ENCODE measurements at places on chromosomes 11 and 22.

DNA sequence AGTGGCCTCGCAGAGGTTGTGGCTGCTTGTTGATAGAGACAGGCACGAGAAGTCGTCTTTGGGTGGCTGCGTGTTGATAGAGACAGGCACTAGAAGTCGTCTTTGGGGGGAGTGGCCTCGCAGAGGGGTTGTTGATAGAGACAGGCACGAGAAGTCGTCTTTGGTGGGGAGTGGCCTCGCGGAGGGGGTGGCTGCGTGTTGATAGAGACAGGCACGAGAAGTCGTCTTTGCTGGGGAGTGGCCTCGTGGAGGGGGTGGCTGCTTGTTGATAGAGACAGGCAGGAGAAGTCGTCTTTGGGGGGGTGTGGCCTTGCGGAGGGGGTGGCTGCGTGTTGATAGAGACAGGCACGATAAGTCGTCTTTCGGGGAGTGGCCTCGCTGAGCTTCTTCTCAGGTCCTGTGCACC, 328.8 kb downstream of the TBC1D22A start:
- DNase-seq: no peak

DNA sequence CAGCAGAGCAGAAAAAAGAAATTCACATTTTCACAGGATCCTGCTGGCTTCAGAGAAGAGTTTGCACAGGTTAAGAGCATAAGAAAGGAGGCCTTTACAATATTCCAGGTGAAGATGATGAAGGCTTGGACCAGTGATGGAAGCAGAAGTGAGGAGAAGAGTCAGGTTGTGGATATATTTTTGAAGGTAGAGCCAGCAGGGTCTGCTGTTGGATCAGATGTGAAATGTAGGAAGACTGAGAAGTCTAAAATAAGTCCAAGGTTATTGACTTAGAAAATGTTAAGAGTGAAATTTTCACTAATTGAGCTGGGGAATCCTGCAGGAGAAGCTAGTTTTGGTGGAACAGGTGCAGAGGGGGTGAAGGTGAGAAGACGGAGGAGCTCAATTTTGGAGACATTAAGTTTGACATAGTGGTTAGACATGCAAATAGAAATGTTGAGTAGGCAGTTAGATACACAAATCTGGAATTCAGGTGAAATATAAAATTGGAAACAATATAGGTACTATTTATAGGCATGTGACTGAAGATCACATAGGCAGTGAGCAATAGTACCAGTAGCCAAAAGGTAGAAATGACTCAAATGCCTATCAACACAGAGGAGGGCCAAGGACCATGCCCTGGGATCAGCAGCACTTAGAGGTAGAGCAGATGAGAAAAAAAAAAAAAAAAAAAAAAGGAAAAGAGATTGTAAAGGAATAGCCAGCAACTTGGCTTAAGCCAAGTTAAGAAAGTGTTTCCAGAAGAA, 252.0 kb downstream of the AASDHPPT start:
- DNase-seq: no peak

- DNase-seq: no peak
Measured at GRCh38 chr11:119422809-119423508, at the start of gene THY1. Gene THY1 (minus strand): TSS chr11:119423172. CDS start chr11:119420905, 2,267 bp downstream.

GRCh38 chr11:86245369-86246292, 1.1 kb downstream of the EED start:
- DNase-seq: no peak

DNA sequence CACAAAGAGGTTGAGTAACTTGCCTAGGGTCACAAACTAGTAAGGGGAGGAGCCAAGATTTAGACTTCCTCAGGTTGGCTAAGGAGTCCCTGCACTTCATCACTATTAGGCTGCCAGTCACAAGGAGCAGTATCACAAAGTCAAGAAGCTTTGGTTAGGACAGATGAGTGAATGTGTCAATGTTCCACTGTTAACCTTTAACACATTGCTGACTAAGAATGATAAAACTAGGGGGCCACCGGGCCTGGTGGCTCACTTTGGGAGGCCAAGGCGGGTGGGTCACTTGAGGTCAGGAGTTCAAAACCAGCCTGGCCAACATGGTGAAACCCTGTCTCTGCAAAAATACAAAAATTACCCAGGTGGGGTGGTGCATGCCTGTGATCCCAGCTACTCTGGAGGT, 32.0 kb downstream of the TMEM123 start:
- DNase-seq: no peak

GRCh38 chr11:19817870-19818269, 105.2 kb downstream of the NAV2 start:
- no peak for DNase-seq

- DNase-seq: no peak
Measured at GRCh38 chr22:45785458-45785857, 113.8 kb downstream of the ATXN10 start.

GRCh38 chr11:100612766-100613165, 74.3 kb upstream of the ARHGAP42 start:
- no peak for DNase-seq

- DNase-seq: no peak
Measured at GRCh38 chr22:20782596-20783299, 8.8 kb downstream of the SERPIND1 start.

DNA sequence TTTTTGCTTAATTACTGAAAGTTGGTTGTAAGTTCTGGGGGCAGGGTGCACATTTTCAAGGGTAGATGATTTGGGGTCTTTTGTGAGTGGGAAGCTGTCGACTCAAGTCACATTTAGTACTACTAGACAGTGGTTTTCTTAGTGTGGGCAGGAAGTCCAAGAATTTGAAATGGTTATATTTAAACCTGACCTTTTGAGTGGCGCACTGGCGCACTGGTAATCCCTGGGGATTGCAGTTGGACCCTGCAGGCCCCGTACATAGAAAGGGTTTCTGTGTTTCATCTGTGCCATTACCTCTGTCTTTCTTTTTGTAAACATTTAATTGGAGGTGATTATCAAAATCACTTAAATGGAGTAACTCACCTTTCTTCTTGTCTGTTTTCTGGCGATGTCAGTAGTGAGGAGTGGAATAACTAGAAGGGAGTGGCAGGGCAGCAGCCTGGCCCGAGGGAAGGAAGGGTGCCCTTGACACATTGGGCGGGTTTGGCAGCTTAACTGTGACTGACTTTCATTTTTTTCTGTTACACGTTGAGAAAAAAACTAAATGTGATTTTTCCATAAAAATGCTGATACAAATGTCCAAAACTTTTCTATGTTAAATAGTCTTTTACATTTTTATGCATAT, 101.8 kb upstream of the GAL start:
- DNase-seq: no peak

DNA sequence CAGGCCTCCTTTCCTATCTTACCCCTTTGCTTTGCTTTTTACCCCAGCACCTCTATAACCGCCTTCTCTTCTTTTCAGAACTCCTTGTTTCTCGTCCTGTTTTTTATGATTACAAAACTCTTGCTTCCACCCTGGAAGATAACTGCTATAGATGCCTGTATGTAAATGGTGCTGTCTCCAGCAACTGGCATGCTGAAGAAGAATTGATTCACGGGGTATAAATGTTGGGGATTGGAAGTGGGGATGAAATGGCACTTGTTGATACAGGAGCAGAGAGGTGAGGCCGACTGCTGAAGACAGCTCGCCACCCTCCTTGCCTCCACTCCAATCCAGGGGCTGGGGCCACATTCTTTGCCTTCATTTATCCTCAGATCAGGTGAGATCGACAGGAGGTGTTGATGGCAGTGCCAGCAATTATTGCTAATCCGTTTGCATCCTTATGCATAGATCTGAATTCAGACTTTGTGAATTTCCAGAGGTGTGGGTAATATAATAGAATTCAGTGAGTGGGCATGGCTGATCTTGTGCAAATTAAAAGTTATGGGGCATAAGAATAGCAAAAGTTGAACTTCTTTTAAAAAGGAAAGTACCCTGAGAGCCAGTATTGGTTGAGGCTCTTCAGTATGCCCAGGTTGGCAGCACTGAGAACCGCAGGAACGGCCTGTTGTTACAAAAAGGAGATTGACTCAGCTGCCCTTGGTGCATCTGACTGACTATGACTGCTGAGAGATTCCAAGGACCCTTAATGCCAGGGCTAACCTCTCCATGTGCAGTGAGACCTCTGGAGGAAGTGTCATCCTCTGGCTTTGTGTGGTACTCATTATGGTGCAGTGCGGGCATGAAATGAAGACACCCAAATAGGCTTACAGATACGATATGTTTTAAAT, 5.3 kb downstream of the NEAT1 start:
- DNase-seq: peak; percentile 54

- DNase-seq: no peak
Measured at GRCh38 chr11:57421805-57422204, 5.1 kb downstream of the SLC43A3 start.

DNA sequence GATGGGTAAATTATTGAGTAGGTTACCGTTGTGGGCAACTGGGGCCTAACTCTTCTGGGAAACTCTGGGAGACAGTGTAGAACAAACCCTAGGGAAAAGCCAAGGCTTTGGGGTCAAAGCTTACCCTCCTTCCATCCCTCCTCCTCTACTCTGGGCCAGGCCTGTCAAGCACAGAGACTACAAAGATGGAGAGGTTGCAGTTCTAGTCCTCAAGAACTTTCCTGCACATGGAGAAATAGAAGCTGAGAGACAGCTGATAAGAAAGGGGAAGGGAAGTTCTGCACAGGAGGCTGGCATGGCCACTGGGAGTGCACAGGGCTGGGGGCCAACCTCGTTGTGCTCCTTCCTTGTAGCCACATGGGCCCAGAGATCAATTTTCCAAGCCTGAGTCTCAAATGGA, 67.2 kb upstream of the ALX4 start:
- no peak for DNase-seq

- no peak for DNase-seq
Measured at GRCh38 chr11:66349084-66349386, 1.6 kb upstream of the B4GAT1 start.

- DNase-seq: no peak
Measured at GRCh38 chr11:60953781-60954180, 1.8 kb upstream of the SLC15A3 start.

DNA sequence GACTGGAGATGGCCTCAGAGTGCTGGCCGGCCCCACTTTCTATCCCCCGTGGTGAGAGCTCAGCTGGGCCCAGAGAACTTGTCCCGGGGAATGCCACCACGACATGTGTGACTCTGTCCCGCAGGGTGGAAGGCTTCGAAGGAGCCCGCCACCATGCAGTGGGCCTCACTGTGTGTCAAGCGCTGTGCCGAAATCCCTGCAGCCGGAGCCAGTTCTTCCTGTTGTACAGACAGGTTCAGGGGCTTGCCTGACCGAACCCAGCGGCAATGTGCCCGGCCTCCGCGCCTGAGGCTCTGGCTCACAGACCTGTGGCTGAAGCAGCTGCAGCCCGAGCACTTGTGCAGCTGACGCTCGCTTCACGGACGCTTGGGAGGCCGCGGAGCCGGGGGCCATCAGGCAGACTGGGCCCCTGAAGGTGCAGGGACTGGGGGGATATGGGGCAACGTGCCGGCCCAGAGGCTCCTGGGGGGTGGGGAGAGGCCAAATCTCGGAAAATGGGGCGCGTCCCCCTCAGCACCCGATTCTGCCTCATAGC, 650 bp downstream of the PPM1F start:
- no peak for DNase-seq

DNA sequence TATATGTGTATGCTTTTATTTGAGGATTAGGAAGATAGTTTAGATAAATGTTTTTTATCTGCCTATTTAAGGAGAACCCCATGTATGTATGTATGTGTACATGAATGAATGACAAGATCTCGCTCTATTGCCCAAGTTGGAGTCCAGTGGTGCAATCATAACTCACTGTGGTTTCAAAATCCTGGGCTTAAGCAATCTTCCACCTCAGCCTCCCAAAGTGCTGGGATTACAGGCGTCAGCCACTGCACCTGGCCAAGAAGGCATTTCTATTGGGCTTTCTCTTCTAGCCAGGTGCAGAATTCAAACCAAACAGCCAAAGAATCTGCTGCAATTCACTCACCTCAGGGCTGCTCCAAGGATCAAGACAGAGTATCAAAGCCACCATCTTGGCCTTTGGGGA, 25.5 kb upstream of the DGKZ start:
- DNase-seq: no peak

DNA sequence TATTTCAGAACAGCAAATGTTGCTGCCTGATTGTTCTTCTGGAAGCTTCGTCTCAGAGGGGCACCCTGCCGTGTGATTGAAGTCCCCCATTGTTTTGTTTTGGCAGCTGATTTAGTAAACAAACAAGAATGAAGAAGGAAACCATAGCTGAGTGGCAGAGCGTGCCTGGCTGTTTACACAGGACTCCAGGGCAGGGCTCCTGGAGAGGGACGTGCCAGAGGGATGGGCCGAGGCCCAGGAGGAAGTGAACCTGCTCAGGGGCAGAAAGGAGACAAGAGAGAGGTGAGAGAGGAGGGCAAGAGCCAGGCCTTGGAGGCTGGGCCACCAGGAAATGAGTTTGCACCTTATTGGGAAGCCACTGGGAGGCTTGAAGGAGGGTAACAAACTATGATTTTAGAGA, 85.5 kb upstream of the B3GAT1 start:
- DNase-seq: no peak

DNA sequence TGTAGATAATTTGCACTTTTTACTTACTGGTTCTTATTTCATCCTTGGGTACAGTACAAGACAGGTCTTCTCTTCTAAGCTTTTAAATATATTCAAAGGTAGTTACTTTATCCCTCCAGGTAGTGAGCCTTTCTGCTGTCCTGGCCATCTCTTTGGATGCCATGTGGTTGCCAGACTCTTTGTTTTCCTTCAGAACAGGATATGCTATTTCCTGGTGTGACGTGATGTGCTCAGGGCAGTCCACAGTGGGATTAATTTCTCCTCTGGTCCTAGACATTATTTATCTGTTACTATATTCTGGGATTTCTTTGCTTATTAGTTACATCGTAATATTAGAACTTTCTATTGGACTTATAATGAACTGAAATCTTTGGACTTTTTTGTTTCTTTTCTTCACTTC, 63.7 kb downstream of the PPP6R3 start:
- no peak for DNase-seq

GRCh38 chr11:2825261-2825888, 60.2 kb downstream of the CDKN1C start:
- DNase-seq: no peak

GRCh38 chr22:37520776-37521191, 1.6 kb upstream of the CARD10 start:
- DNase-seq: no peak

- DNase-seq: no peak
Measured at GRCh38 chr11:81869351-81870065, 864.2 kb downstream of the FAM181B start.

- no peak for DNase-seq
Measured at GRCh38 chr11:123479048-123479837, 49.2 kb downstream of the GRAMD1B start.

DNA sequence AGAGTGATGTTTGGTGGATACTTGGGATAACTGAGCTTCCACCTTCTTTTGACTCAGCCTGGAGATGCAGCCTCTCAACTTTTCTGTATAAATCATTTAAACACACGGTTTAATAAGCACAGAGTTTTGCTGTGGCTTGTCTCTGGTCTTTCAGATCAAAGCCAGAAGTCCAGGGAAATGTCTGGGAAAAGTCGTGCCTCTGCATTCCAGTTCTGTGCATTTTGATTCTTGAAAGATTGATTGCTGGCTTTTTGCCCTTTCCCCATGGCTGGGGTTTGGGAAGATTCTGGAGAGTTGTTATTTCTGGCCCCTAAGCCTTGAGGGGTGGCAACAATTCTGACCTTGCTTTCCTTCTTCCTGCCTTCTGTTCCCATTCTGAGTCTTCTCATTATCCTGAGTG, 154.1 kb downstream of the COMMD9 start:
- no peak for DNase-seq

GRCh38 chr11:127071606-127072005, 71.0 kb upstream of the KIRREL3 start:
- DNase-seq: no peak

GRCh38 chr11:47376107-47376524, 2.2 kb downstream of the SPI1 start:
- no peak for DNase-seq

- DNase-seq: peak; percentile 12
Measured at GRCh38 chr11:79440571-79441460, at the start of gene TENM4. Gene TENM4 (minus strand): TSS chr11:79441030. CDS start chr11:79069944, 371,086 bp downstream.

- DNase-seq: no peak
Measured at GRCh38 chr11:108975641-108976071, 310.8 kb downstream of the DDX10 start.

Data from DMS 273 treated with DMSO at 0.1 percent for 48 hours (cell line).